ENCODE measurements at places on chromosomes 5 and 9.

DNA sequence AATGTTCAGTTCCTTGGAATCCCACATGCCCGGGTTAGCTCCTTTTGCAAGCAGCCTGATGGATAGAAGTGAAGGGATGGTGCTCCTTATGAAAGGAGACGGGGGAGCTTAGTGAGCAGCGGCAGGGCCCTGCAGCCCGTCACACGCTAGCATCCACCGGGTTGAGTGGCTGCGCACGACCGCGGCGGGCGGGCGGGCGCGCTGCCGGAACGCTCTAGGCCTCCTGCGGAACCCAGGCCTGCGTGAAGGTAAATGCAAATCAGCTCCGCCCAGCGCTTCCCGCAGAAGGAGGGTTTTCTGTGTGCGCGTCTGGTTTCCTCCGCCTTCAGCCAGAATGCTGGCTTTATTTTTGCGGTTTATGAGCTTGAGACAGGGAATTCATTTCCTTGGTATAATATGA lies 19.8 kb downstream of the IL12B start:
- no peaks in the 10 kb centered on the region for H3K36me3 ChIP-seq
- H3K4me3 ChIP-seq = peak overlapping the region; percentile 72
- peaks cover 5% of the 10 kb centered on the region for H3K4me1 ChIP-seq
- peak; percentile 66 for DNase-seq
- H3K27me3 ChIP-seq = peaks cover 68% of the 10 kb centered on the region
- H3K27ac ChIP-seq = no peak overlapping the region

- H3K27me3 ChIP-seq = peaks cover 3% of the 10 kb centered on the region
- no peak for DNase-seq
- no peak overlapping the region for H3K27ac ChIP-seq
- H3K4me1 ChIP-seq = peaks cover 18% of the 10 kb centered on the region
- H3K4me3 ChIP-seq = no peak overlapping the region
Measured at GRCh38 chr9:22131817-22132216, 122.7 kb upstream of the CDKN2B start.

DNA sequence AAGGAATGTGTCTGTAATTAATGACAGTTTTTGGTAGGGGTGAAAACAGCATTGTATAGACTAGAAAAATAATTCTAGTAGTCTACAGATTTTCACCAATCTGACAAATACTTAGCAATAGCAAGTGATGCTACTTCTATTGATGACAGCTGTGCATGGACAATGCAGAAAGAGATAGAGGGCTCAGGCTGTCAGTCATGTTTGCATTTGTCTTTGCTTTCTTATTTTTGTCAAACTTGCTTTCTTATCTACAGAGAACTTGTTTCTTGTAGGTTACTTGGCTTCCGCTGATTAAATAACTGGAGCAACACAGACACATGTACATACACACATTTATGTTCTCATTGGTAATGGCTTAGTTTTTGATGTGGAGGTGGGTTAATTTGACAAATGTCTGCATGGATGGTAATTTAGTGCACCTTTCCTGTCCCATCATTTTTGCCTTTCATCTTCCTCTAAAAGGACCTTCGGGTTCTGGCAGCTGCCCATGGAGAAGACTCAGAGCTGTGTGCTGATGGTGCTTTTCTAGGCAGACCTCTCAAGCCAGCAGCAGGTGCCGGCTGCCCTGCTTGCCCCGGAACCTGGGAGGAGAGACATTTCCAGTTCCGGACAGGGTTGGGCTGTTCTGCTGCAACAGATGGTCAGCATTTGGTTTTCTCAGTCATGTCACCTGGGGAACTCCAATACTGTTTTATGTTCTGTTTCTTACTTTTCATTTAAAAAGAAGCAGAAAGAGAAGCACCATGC lies 28.8 kb downstream of the CAMK4 start:
- H3K27me3 ChIP-seq = peaks cover 3% of the 10 kb centered on the region
- no peak for DNase-seq

GRCh38 chr5:163505049-163505367 lies 411 bp upstream of the MAT2B start:
- DNase-seq = no peak
- H3K27me3 ChIP-seq = no peaks in the 10 kb centered on the region
- H3K4me3 ChIP-seq = peak overlapping the region; percentile 98

DNA sequence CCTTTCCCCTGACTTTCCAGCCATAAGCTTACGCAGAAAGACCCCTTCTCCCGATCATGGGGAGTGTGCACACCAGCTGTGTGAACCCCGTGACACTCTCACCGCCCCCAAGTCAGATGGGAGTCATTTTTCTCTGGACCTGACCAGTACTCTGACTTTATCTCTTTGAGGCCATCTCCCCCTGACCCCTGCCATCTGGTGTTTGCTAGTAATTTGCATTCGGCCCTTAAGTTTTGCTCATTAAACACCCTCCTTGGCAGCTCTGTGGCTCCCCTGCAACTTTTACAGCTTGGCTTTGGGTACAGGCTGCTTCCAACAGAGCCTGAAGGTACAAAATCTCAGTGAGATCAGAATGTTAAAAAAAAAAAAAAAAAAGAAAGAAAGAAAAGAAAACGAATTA lies 43.9 kb downstream of the PDZD2 start:
- peak overlapping the region; percentile 63 for H3K4me3 ChIP-seq
- DNase-seq = peak; percentile 20
- peaks cover 15% of the 10 kb centered on the region for H3K27me3 ChIP-seq
- peaks cover 42% of the 10 kb centered on the region for H3K4me1 ChIP-seq
- peak overlapping the region; percentile 96 for H3K27ac ChIP-seq

GRCh38 chr9:91905991-91906469 lies 44.0 kb downstream of the ROR2 start:
- peak overlapping the region; percentile 12 for H3K4me3 ChIP-seq
- H3K27ac ChIP-seq = peak overlapping the region; percentile 54
- peaks cover 2% of the 10 kb centered on the region for H3K4me1 ChIP-seq
- no peak for DNase-seq
- peaks cover 3% of the 10 kb centered on the region for H3K27me3 ChIP-seq

DNA sequence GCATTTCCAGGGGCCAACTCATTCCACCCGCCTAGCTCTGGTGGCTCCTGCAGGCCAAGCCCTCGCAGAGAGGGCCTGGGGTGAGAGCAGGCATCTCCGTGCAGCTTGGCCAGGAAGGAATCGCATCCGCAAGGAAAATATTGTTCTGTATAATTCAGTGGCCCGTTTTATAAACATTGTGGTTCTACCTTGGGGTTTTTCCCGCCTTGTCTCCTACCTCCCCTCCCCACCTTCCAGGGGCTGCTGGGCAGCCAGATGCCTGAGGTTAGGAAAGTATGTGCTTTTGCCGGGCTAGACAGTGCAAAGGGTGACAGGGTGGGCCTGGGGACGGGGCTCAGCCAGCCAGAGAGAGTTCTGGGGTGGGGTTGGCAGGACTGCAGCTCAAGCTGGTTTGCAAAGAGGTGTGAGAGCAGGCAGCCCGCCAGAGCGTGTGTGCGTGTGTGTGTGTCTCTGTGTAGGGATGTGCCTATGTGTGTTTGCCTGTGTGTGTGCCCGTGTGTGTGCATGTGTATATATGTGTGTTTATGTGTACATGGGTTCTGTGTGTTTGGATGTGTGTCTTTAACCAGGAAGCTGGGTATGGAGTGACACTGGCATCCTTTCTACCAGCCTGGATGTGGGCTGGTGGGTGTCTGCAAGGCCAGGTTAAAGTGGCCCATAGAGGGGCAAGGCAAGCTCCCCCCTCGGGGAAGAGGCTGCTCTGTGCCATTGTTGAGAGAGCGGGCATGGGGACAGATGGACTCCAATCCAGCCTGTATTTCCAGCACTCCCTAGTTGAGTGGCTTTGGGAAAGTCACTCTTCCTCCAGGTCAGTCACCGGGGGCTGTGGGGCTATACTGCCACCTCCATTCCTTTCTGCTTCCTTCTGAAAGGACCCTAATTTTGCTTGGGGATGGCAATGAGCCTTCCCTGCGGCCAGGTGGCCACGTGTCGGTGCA lies 10.6 kb upstream of the SLC2A6 start:
- H3K4me1 ChIP-seq = peaks cover 43% of the 10 kb centered on the region
- no peak overlapping the region for H3K4me3 ChIP-seq
- H3K27ac ChIP-seq = no peak overlapping the region
- H3K36me3 ChIP-seq = no peaks in the 10 kb centered on the region

GRCh38 chr5:5522336-5522735 lies 99.9 kb downstream of the ICE1 start:
- no peak overlapping the region for H3K27ac ChIP-seq
- no peak overlapping the region for H3K4me3 ChIP-seq
- DNase-seq = no peak

GRCh38 chr5:174172152-174172551 lies 126.6 kb downstream of the NSG2 start:
- H3K4me3 ChIP-seq = no peak overlapping the region
- H3K27me3 ChIP-seq = peaks cover 39% of the 10 kb centered on the region
- peaks cover 9% of the 10 kb centered on the region for H3K4me1 ChIP-seq
- H3K27ac ChIP-seq = no peak overlapping the region

DNA sequence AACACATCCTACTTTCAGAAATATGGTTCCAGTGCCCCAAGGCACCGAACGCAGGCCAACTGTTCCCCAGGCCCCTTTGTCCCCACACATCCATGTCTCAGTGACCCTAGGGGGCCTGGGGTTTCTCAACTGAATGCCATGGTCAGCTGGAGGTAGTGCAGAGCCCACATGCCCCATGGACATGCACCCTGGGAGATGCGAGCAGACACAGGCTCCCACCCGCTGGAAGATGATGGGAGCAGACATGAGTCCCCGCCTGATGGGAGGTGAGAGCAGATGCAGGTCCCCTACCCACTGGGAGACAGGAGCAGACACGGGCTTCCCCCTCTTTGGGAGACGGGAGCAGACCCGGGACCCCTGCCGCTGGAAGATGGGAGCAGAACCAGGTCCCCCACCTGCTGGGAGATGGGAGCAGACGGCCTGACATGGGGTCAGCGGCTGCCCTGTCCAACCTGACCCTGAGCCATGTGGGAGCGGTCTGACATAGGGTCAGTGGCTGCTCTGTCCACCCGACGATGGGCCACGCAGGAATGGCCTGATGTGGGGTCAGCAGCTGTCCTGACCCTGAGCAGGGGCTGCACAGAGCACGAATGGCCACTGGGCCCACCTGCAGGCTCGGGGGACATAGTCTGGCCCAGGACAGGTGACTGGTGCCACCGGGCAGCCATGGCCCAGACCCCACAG lies 18.4 kb downstream of the ZDHHC11B start:
- peaks cover 3% of the 10 kb centered on the region for H3K4me1 ChIP-seq
- H3K4me3 ChIP-seq = no peak overlapping the region
- H3K27me3 ChIP-seq = peaks cover 26% of the 10 kb centered on the region
- no peak for DNase-seq
- H3K36me3 ChIP-seq = peaks cover 16% of the 10 kb centered on the region
